MG63 (cell line): ENCODE measurements at places on chromosomes 1 and 21.

GRCh38 chr1:172751683-172752082, 92.8 kb downstream of the FASLG start:
- DNase-seq, result no peak

GRCh38 chr1:247453245-247453644, 4.7 kb downstream of the OR2B11 start:
- DNase-seq, result no peak

- no peak for DNase-seq
Measured at GRCh38 chr1:20992322-20993056, 184.2 kb downstream of the EIF4G3 start.

- DNase-seq, result no peak
Measured at GRCh38 chr1:226417350-226417749, 9.5 kb upstream of the PARP1 start.

DNA sequence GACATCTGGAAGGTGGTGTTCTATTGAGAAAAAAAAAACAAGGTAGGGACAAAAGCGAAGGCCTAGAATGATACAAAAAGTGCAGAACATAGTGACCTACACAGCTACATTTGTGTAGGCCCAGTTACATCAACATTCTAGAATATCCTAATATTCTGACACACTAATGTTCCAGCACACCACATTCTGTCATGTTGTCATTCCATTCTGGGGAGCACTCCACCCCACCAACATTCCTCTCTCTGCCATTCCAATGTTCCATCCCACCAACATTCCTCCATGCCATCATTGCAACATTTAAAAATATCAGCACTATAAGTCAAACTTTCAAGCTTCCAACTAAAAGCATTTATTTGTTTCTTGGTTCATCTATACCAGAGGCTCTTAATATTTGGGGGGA, 28.5 kb downstream of the COA7 start:
- no peak for DNase-seq

GRCh38 chr1:8539683-8540082, 221.8 kb downstream of the SLC45A1 start:
- DNase-seq, result no peak

DNA sequence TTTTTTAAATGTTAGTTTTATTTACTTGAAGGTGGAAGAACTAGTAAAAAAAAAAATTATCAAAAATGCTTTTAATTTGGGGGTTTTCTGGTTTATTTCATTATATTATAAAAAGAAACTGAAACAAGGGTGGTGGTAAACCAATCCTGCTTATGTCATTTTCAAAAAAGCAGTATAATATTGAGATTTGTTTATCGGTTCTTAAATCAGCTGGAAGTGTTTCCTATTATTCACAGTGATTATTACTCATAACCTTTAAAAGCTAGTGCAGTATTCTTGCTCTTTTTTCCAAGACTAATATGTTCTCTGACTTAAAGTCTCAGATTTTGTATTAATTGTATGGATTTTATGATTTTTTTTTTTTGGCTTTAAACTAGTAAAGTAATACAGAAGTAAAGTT, 5.4 kb upstream of the LRRC40 start:
- DNase-seq, result no peak

- no peak for DNase-seq
Measured at GRCh38 chr21:39003982-39004633, 179.1 kb downstream of the PSMG1 start.

- no peak for DNase-seq
Measured at GRCh38 chr21:42653231-42654061, at the start of gene PDE9A. Gene PDE9A, plus strand, starts transcription at chr21:42653621. Its CDS starts 194 bp downstream, at chr21:42653815.

DNA sequence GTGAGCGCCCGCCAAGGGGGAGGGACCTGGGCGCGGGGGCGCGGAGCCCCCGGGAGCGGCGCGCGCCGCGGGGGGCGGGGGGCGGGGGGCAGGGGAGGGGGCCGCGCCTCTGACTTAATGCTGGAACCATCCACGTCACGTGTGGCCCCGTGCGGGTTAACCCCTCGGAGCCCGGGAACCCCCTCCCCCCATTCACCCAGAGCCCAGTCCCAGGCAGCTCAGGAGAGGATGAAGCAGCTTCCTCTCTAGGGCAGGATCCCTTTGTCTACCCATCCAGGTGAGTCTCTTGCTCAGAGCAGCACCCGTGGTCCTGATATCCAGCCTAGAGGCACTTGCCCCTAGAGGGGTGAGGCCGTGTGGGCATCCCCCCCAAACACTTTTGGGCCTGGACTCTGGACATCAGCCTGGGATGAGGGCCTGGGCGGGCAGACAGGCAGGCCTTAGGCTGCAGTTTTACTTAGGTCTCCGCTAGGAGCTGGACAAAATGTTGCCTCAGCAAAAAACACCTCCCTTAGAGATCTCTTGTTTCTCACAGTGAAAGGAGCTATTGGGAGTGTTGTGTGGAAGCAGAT, at the start of gene ALX3:
Gene ALX3 (minus strand): TSS at position 2 of the 572 bp plus-strand sequence. CDS start 60 bp downstream, outside the sequence.
- peak; percentile 55 for DNase-seq

- no peak for DNase-seq
Measured at GRCh38 chr1:184513421-184513820, 126.6 kb downstream of the C1orf21 start.

DNA sequence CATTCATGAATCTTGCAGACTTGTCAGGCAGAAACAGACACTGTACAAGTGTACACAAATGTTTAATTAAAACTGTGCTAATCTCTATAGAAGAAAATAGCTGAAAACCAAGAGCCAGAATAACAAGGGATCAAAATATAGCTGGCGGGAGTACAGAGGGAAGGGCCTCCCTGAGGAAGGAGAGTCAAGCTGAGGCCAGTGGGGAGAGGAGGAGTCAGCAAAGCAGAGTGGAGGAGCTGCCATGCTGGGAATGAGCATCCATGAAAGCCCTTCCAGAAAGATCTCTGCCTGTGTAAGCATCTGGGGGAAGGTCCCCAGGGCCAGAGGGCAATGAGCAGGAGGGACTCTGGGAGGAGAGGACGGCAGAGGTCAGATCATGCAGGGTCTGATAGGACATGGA, 15.1 kb downstream of the SLAMF8 start:
- no peak for DNase-seq

DNA sequence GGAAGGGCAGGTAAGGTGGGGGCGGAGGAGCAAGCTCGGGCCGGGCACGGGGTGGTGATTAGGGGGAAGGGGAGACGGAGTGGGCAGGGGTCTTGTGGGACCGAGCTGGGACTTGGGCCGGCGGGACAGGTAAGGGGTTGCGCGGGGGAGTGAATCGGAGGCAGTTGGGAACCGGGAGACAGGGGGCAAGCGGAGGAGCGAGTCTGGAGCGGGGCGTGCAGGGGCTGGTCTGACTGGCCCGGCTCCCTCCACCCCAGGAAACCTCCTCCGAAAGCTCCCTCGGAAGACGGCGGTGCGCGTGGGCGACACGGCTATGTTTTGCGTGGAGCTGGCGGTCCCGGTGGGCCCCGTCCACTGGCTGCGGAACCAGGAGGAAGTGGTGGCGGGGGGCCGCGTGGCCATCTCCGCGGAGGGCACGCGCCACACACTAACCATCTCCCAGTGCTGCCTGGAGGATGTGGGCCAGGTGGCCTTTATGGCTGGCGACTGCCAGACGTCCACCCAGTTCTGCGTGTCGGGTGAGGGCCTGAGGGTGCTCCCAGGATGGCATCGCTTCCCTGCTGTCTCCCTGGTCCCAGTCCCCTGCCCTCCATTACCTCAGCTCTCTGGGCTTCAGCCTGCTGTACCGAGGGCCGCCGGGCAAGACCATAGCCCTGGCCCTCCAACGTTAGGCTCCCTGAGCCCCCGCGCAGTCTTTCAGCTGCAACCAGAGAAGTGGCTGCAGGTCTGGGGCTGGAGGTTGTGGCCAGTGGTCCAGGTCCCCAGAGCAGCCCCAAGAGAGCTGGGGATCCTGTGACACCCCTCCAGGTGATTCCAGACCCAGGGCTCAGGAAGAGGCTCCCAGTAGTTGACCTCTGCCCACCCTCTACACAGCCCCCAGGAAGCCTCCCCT, 6.3 kb downstream of the OBSCN start:
- no peak for DNase-seq

GRCh38 chr1:214463596-214463995, 87.8 kb downstream of the PTPN14 start:
- no peak for DNase-seq

DNA sequence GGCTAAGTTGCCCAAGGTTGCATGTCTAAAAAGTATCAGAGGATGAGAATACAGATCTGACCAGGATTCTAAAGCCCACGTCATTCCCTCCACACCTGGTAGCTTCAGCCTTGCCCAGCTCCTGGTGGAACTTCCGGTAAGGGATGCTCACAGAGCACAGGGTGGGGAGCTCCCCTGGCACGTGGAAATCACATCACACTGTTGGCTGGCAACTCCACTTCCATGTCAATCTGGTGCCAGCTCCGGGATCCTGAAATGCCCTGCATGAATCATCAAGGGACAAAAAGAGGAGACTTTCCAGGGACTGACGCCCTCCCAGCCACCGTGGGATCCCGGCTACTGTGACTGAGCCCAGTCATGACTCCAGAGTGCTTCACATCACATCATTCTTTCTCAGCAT, 12.4 kb upstream of the BCAR3 start:
- peak; percentile 46 for DNase-seq

DNA sequence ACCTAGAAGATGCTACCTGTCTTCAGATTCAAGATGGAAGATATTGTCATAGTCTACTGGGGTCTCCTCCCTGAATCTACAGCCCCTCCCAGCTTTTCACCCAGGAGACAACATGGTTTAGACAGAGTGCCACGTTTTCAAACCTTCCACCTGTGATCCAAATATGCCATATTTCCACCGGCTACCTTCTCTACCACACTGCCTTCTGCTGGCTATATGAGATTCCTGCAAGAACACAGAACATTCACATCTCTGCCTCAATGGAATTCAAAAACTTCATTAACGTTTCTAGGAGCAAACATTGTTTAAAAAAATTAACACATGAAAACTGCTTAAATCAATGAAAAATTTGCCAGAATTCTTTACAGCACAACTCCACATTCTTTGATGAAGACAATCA, 12.9 kb upstream of the LELP1 start:
- no peak for DNase-seq

DNA sequence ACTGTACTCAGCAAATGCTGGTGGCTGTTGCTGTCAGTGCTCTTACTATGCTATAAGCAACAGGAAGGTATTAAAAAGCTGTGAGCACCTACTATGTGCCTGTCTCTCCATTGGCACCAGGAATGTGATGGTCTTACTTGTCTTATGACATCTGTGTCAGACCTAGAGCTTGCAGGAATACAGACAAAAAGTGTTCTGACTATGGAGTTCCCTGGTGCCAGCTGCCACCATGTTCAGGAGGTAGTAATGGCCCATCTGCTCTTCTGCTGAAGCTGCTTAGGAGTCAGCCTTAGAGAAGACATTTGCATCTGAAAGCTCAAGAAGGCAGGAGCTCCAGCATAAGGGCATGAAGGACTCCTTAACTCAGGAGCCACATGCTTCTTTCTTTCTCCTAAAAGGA, 52.3 kb downstream of the MAB21L3 start:
- DNase-seq, result no peak

GRCh38 chr1:157107702-157108101, 8.1 kb upstream of the ETV3L start:
- DNase-seq, result no peak

- no peak for DNase-seq
Measured at GRCh38 chr1:230120289-230120920, 53.4 kb downstream of the GALNT2 start.

DNA sequence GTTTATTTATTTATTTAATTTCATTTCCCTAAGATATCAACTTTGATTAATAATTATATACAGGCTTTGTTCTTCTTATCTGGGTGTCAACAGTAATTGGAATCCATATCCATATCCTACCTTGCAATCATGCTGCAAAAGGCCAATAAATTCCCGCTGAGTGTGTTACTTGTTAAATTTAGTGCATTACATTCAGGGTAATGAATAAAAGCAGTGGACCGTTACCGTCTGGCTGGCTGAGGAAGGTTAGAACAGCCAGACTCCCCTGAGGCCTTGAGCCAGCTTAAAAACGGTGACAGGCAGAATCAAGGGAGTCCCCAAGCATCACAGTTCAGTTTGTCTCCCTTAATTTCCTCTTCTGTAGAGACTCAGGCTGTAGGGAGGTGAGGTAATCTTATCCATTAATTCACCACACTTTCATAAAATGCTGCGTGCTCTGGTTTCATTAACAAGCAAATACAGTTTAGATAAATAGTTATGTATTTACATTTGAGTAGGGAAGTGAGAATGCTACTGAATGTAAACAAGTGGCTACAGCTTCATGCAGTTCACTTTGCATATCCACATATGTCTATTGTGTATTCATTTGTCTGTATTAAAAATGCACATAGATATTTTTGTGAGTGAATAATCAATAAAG, 888.2 kb upstream of the CXADR start:
- no peak for DNase-seq

- DNase-seq, result no peak
Measured at GRCh38 chr21:31358158-31358557, 14.1 kb upstream of the TIAM1 start.

GRCh38 chr21:28703861-28704260, 288.8 kb downstream of the LTN1 start:
- DNase-seq, result no peak

GRCh38 chr21:41929248-41929647, 24.6 kb downstream of the C2CD2 start:
- no peak for DNase-seq

GRCh38 chr1:43329995-43330751, 7.4 kb upstream of the MPL start:
- peak; percentile 81 for DNase-seq
